ENCODE measurements at places on chromosomes 6 and 20. TPM values are rescaled to one million over a fixed set of nuclear protein-coding genes. Genes with fewer than 3 reads are reported as not detected.

Gene AVP
- not detected for total RNA-seq

- H3K4me1 ChIP-seq, result peaks cover 4% of the 10 kb centered on the region
- DNase-seq, result no peak
- no peak overlapping the region for H3K27ac ChIP-seq
Observed at GRCh38 chr6:150203871-150204545, 61.2 kb downstream of the PPP1R14C start.

Gene PAK5
- total RNA-seq, result not detected

GRCh38 chr6:161302949-161303348 lies 29.1 kb upstream of the AGPAT4 start:
- DNase-seq, result no peak
- no peak overlapping the region for H3K4me3 ChIP-seq
- H3K36me3 ChIP-seq, result no peaks in the 10 kb centered on the region

Gene GTSF1L
- total RNA-seq, result not detected

DNA sequence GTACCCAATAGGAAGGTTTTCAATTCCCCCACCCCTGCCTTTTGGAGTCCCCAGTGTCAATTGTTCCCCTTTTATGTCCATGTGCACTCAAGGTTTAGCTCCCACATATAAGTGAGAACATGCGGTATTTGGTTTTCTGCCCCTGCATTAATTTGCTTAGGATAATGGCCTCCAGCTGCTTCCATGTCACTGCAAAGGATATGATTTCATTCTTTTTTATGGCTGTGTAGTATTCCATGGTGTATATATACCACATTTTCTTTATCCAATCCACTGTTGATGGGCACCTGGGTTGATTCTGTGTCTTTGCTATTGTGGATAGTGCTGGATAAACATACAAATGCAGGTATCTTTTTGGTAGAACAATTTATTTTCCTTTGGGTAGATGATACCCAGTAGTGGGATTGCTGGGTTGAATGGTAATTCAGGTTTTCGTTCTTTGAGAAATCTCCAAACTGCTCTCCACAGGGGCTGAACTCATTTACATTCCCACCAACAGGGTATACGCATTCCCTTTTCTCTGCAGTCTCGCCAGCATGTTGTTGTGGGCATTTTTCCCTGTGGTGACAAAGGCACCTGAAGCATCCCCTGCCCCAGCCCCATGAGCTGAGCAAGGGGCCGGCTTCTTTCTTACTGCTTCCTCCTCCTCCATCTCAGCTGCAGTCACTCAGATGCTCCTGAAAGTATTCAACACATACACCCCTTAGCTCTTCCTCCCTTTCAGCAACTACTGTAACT lies 66.7 kb downstream of the ELOVL2 start:
- H3K4me3 ChIP-seq, result no peak overlapping the region
- no peaks in the 10 kb centered on the region for H3K4me1 ChIP-seq
- no peak for DNase-seq
- H3K27me3 ChIP-seq, result peaks cover 8% of the 10 kb centered on the region

Gene SNX21
- total RNA-seq, result 0.96 TPM

DNA sequence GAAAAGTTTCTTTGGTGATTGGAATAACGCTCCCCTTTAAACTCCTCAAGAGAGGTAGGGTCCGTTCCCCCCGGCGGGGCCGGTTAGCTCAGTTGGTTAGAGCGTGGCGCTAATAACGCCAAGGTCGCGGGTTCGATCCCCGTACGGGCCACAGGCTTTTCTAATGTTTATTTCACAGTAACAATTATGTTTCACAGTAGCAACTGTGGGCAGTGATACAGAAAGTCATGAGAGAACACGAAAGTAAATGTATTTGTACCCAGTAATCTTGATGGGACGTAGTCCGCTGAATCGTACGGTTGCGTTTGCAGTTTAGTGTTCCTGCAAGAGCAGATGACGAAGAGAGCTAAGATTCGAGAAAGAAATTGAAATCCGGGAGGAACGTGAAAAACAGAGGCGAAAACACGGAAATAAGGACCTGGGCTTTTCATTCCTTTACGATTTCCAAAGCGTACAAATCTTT lies 505.5 kb downstream of the PRIM2 start:
- H3K27me3 ChIP-seq, result peaks cover 16% of the 10 kb centered on the region
- no peaks in the 10 kb centered on the region for H3K4me1 ChIP-seq
- no peak overlapping the region for H3K27ac ChIP-seq

Gene FBXO30
- 7.4 TPM for total RNA-seq

GRCh38 chr6:162372106-162372505 lies 355.5 kb downstream of the PRKN start:
- no peaks in the 10 kb centered on the region for H3K4me1 ChIP-seq
- no peak for DNase-seq
- no peaks in the 10 kb centered on the region for H3K36me3 ChIP-seq
- H3K27me3 ChIP-seq, result no peaks in the 10 kb centered on the region

Measured in activated CD8-positive, alpha-beta memory T cell treated with anti-CD3 and anti-CD28 coated beads, Interleukin-2, amount 10 ng/mL, durations not matched to agents 7 days and 5 days (primary cell).